A549 treated with AZD2906 at 1 μM for 4 hours (cell line): ENCODE measurements at places on chromosomes 16 and 17. TPM values are rescaled to one million over a fixed set of nuclear protein-coding genes. Genes with fewer than 3 reads are reported as not detected.

SRCIN1 gene
- total RNA-seq = 1.3 to 3.5 TPM (median 2.6 TPM) in 5 replicates

SMTNL2 gene
- total RNA-seq = 0.17 to 0.74 TPM (median 0.51 TPM) in 5 replicates

TEX19 gene
- total RNA-seq = 0.29 to 0.49 TPM (median 0.37 TPM) in 5 replicates

PDK2 gene
- total RNA-seq = 15.3 to 20.3 TPM (median 17.2 TPM) in 5 replicates
